Right cardiac atrium (tissue), 5 donors: ENCODE measurements at places on chromosomes 13 and 19. TPM values are rescaled to one million over a fixed set of nuclear protein-coding genes. Genes with fewer than 3 reads are reported as not detected.

DNA sequence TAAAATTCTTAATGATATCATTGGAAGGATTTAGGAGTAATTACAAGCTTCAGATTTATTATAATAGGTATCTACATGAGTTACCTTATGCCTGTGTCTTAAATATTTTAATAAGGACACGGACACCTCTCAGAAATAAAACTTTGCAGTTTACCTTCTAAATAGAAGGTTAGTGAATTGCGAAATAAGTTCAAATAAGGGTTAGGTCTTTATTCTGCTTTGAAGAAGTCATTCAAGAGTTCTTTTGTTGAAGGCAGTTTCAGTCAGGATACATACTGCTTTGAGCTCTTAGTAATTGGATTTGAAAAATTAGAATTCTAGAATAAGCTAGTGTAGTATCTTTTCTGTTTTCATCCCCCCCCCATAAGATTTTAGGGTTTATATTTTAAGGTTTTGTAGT, 53.0 kb downstream of the NAA16 start:
- no peak for DNase-seq

The TLE6 gene
- 0.88 TPM for total RNA-seq

- DNase-seq, result no peak
Observed at GRCh38 chr19:18109341-18109732, 11.8 kb downstream of the MAST3 start.

DNA sequence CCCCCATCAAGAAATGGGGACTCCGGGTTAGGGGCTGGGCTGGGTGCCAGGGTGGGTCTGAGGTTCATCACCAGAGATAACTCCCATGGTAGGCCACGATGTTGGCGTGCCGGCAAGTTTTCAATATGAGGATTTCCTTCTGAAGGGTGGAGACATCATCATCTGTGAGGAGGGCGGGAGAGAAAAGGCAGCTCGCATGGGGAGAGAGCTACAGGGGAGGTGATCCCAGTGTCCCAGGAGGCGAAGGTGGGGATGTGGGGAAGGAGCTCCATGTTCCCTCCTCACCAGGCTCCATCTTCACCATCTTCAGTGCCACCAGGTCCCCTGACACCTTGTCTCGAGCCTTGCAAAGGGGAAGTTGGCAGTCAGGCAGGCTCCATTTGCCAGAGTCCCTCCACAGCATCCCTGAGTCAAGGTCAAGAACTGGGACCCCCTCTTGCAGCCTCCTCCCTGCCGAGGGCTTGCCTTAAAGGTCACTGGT, 430 bp downstream of the MAP4K1 start:
- no peak for DNase-seq

The FREM2 gene
- 0.03 TPM for total RNA-seq

The GRIK5 gene
- 18.3 TPM for total RNA-seq

DNA sequence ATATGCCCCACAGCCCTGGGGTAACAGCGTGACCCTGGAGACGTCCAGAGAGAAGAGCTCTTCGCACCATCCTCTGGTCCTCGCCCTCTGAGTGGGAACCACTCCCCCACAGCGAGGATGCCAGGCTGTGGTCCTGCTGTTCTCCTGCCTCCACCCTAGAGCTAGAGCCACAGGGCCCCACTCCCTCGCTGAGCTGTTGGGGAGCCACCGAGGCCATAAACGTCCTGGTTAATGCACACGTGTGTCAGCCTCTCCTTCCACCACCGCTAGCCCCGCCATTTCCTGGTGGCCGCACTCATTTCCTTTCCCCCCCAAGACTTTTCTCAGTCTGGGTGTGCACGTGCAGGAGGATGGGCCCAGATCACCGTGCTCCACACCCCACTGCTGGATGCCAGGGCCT, 11.5 kb downstream of the CEACAM16 start:
- no peak for DNase-seq

GRCh38 chr13:67914535-67914934, 684.4 kb upstream of the PCDH9 start:
- DNase-seq, result peak; percentile 31

The KLK11 gene
- total RNA-seq, result 0.69 TPM

- no peak for DNase-seq
Observed at GRCh38 chr13:73702419-73703071, 431.7 kb downstream of the KLF12 start.

GRCh38 chr13:71320452-71320851, 546.6 kb downstream of the DACH1 start:
- no peak for DNase-seq

The KCNN1 gene
- 1.0 TPM for total RNA-seq

DNA sequence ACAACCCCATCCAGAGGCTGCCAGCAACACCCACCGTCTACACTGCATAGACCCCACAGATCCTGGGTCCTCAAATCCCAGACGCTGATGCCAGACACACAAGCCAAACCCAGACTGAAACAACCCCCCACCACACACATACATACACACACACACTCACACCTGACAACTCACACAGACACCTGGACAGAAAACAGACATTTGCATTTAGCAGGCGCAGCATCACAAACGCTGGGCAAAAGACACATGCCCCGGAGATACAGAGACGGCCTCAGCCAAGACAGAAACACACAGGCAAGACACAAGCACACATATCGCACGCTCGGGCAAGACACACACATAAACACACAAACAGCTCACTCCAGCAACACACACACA, 1.3 kb downstream of the BBC3 start:
- no peak for DNase-seq

- no peak for DNase-seq
Observed at GRCh38 chr13:91078093-91078679, 269.3 kb upstream of the MIR17HG start.

DNA sequence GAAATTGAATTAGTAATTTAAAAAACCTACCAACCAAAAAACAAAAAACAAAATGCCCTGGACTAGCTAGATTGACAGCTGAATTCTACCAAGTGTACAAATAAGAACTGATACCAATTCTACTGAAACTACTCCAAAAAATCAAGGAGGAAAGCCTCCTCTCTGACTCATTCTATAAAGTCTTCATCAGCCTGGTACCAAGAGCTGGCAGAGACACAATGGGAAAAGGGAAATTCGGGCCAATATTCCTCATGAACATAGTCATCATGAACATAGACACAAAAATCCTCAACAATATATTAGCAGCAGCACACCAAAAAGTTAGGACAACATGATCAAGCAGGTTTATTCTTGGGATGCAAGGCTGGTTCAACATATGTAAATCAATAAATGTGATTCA, 2667.7 kb upstream of the PCDH20 start:
- no peak for DNase-seq

The CEACAM1 gene
- total RNA-seq, result 2.7 TPM

DNA sequence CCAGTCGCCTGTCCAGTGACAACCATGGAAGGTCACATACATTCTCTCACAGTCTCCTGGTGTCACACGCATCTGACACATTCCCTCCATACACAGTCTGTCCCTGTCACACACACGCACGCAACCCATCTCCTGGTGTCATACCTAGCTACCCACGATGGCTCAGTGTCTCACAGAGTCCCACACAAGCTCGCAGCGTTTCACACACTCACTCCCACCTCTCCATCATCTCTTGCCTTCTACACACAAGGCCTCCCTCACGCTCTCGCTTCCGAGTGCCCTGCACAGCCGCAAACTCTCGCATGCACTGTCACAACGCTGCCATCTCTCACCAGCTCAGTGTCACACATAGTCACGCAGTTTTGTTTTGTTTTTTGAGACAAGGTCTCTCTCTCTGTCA, 1.2 kb upstream of the GNG8 start:
- no peak for DNase-seq

- no peak for DNase-seq
Observed at GRCh38 chr19:30212574-30212973, 159.6 kb upstream of the ZNF536 start.

GRCh38 chr19:28289295-28290063, 923.5 kb downstream of the UQCRFS1 start:
- no peak for DNase-seq

GRCh38 chr19:14985133-14985532, 5.5 kb upstream of the SLC1A6 start:
- no peak for DNase-seq

DNA sequence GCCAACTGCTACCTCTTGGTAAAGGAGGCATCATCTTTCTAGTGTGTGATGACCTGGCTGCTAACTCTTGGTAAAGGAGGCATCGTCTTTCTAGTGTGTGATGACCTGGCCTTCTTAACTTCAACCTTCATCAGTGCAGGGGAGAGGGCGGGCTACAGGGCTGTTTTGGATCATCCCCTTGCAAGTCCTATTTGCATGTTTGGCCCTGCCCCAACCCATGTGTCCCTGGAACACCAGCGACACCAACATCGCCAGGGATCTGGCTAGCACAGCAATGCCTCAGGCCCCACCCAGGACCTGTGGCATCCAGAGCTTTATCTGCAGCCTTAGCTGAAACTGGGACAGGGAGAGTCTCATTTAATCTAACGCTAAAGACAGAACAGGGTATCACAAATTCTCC, 492.4 kb downstream of the MYO16 start:
- DNase-seq, result no peak

DNA sequence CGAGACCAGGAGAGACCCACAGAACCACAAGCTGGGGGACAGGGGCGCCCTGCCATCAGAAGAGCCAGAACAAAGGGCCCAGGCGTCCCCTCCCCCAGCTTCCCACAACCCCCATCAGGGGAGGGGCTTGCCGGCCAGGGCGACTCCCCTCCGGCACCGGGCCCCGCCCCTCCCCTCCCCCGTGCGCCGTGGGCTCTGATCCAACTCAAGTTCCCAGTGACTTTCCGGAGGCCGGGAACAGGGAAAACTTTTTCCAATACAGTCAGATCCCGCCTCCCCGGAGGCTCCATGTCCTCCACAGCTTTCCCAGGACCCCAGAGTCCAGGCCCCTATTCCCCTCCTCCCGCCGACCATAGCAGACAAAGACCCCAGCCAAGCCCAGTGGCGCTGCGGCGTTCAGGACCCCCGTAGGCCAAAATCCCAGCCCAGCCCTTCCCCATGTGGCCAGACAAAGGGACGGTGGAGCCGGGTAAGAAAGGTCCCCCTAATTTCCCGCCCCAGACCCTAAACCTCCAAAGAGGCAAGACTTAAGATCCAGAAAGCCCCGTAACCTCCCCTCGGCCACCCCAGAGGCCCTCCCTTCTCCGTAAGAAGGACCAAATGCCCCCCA, 673 bp downstream of the TEAD2 start:
- DNase-seq, result peak; percentile 94

GRCh38 chr19:56162258-56162657, 13.6 kb upstream of the GALP start:
- no peak for DNase-seq

The ADM5 gene
- 0.82 TPM for total RNA-seq

GRCh38 chr13:78609464-78610205, 6.3 kb upstream of the POU4F1 start:
- DNase-seq, result peak; percentile 62

- peak; percentile 38 for DNase-seq
Observed at GRCh38 chr13:44575741-44576350, at the start of gene TSC22D1. Gene TSC22D1, minus strand, starts transcription at chr13:44576330. Its CDS starts 256 bp downstream, at chr13:44576074.

The ATP8A2 gene
- total RNA-seq, result 0.65 TPM

The ANKLE1 gene
- 0.53 TPM for total RNA-seq

DNA sequence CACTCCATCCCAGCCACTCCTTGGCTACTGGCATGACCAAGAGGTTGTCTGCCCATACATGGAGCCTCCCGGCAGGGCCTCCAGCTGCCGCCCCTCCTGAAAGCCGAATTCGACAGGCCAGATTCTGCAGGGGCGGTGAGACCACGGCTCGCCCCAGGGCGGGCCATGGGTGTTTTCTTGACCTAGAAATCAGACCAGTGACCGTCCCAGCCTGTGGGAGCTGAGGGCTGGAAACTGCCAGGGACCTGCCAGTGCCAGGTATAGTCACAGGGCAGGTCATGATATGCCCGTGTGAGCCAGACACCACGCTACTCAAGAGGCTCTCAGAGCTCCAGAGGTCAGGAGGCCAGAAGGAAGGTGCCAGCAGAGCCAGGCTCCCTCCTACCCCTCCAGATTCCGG, 16.8 kb downstream of the DAPK3 start:
- no peak for DNase-seq

DNA sequence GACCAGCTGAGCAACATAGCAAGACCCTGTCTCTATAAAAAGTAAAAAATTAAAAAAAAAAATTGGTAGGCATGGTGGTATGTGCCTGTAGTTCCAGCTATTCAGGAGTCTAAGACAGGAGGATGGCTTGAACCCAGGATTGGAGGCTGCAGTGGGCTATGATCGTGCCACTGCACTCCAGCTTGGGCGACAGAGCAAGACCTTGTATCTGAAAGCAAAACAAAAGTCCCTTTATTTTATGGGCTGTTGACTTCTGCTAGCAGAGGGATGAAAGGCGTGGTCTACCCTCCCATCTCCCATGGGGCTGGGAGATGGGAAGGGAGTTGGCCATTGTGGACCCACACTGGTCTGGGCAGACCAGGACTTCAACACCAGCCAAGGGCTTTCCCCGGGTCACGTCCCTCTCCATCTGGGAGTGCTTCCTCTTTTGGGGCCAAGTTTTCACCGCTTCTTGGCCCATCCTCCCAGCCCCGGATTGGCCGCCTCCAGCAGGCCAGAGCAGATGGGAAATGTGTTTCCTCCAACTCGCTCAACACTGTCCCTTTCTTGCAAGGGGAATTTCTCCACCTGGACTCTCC, 2.2 kb upstream of the TNFSF9 start:
- DNase-seq, result peak; percentile 80

DNA sequence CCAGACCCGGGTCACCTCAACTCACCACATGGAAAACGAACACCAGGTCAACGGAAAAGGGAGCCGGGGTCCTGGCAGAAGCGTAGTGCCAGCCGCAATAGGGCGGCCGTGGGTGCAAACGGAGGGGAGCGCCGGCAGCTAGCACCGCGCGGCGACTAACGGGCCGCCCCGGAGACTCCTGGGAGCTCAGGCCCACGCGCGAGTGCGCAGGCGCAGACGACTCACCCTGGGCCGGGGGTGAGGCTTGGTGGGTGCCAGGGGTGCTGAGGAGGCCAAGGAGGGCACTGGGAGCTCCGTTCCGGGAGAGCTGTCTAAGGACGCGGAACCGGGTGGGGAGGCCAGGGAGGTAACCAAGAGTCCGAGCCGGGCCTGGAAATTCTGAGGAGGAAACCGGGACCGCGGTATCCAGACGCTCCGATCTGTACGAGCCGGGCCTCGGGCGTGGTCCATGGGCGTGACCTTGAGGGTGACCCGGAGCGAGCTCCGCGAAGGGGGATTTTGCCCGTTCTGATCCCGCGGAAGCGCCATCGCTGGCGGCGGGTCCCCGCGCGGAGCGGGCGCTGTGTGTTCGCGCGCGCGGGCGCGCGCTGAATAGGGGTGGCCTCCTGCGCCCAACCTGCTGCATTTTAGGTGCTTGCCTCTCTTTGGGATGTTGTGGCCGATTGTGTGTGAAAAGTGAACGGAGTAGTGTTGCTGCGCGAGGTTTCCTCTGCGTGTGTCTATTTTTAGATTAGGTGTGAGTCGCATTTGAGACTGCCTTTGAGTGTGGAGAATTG, at the start of gene ZNF382:
ZNF382 (plus strand) TSS at position 213 of the 776 bp plus-strand sequence. CDS start 4,602 bp downstream, outside the sequence.
- DNase-seq, result peak; percentile 93

DNA sequence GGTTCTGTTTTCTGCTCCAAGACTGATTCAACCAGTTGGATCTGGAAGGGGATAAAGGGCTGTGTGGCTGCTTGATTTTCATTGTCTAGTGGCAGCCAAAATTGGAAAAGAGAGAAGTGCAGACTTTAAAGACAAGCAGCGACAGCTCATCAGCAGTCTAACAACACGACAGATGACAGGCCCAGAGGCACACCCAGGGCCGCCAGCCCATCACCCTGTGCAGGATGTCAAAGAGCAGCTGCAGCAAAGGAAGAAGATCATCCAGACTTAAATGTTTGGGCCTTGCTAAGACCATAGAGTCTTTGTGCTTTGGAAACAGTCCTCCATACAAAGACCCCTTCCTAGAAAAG, 421.0 kb upstream of the KLF12 start:
- DNase-seq, result no peak

The CELF5 gene
- total RNA-seq, result 0.14 TPM
